Muscle of leg (tissue), 16 donors: ENCODE measurements at places on chromosomes 3 and 15. TPM values are rescaled to one million over a fixed set of nuclear protein-coding genes. Genes with fewer than 3 reads are reported as not detected.

C2CD4A gene
- polyA plus RNA-seq, result not detected

DNA sequence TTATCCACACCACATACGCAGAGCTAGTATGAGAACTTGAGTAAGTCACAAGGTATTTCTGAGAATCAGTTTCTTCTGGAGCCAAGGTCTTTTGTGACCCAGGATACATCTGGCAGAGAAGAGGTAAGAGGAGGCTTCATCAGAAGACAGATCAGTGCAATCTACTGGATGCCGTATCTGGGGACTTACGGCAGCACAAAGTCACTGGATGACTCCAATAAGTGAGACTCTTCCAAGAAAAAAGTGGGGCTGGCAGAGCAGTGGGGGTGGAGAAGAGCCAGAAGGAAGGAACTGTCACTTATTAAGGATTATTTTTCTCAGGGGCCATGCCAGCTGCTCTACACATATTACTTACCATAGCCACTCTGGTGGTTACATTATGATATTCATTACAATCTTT is 31.6 kb upstream of the UBXN7 start:
- H3K4me3 ChIP-seq, result no peak overlapping the region
- no peaks in the 10 kb centered on the region for H3K4me1 ChIP-seq
- no peaks in the 10 kb centered on the region for H3K27me3 ChIP-seq
- H3K27ac ChIP-seq, result no peak overlapping the region
- H3K36me3 ChIP-seq, result peaks cover 3% of the 10 kb centered on the region

ZNF774 gene
- 1.1 TPM for polyA plus RNA-seq

TRH gene
- polyA plus RNA-seq, result 0.28 TPM

GALNT15 gene
- 0.53 TPM for polyA plus RNA-seq

GOLGA6D gene
- 0.23 TPM for polyA plus RNA-seq

- no peaks in the 10 kb centered on the region for H3K27me3 ChIP-seq
- no peak overlapping the region for H3K27ac ChIP-seq
- H3K36me3 ChIP-seq, result no peaks in the 10 kb centered on the region
- no peaks in the 10 kb centered on the region for H3K4me1 ChIP-seq
- peak; percentile 17 for DNase-seq
Measured at GRCh38 chr3:115359536-115359935, 212.4 kb upstream of the ZBTB20 start.

FANCD2OS gene
- polyA plus RNA-seq, result not detected

DNA sequence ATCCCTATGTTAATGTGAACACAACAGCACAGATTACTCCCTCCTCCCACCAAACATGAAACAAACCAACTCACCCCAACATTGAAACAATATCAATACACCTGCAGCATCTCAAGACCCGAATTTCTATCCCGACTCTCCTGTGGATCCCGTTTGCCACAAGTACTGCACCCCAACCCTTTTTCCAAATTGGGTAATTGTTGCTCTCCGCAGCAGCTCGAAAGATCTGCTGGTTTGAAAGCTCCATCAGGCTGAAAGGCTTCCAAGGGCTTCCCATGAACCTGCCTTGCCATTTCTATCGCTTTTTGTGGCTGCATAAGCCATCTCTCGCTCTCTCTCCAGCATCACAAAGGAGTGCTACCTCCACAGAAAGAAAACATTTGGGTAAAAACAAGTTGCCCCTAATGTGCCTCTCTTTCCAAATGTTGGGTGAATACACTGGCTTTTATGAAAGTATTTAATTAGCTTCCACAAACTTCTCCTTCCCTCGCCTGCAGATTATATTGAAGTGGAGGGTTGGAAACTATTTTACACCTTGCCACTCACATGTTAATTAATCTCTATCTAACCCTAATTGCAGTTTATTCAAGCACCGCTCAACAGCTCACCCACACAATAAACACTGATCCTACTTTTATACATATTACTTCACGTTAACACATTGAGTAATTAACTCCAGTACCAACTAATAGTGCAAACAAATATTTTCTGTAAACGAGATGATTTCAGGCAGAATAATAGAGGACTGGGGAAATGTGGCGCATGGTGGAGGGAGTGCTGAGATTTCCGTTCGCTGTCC is 2.5 kb upstream of the FEZF2 start:
- no peak overlapping the region for H3K4me3 ChIP-seq
- no peak overlapping the region for H3K27ac ChIP-seq
- H3K4me1 ChIP-seq, result peaks cover 12% of the 10 kb centered on the region
- no peaks in the 10 kb centered on the region for H3K36me3 ChIP-seq
- DNase-seq, result no peak

DNA sequence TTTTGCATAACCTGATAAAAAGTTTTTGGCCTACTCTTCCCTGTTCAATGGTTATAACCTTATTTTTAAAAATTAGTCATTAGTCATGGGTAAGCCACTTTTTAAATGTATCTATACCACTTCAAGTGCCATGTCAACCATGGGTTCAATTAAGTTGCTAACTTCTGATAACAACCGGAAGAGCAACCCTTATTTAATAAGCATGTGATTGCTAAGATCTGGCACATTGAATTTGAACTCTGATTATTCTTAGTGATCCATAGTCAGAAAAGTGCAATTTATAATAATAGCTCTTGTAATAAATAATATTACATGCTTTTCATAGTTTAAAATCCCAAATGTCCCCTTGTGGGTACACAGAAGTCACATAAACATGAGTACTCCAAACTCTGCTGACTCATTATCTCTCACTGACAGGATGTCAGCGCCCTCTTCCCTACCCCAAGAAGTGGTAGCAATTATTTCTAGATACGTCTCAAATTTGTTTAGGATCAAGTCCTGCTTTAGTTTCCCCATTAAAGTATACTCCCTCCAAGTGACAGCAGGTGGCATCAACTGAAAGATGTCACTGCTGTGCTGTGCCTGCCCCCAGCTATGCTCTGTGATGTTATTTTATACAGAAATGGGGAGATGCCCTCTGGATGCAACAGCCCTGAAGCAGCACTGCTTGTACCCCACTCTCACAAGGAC is 18.6 kb downstream of the SAMD7 start:
- H3K4me1 ChIP-seq, result no peaks in the 10 kb centered on the region
- no peaks in the 10 kb centered on the region for H3K27me3 ChIP-seq
- H3K4me3 ChIP-seq, result no peak overlapping the region
- no peak overlapping the region for H3K27ac ChIP-seq
- DNase-seq, result no peak

GRCh38 chr15:38877471-38877870 is 312.9 kb upstream of the RASGRP1 start:
- no peak overlapping the region for H3K4me3 ChIP-seq
- H3K27ac ChIP-seq, result no peak overlapping the region
- DNase-seq, result no peak
- no peaks in the 10 kb centered on the region for H3K36me3 ChIP-seq
- H3K4me1 ChIP-seq, result peaks cover 4% of the 10 kb centered on the region

DNA sequence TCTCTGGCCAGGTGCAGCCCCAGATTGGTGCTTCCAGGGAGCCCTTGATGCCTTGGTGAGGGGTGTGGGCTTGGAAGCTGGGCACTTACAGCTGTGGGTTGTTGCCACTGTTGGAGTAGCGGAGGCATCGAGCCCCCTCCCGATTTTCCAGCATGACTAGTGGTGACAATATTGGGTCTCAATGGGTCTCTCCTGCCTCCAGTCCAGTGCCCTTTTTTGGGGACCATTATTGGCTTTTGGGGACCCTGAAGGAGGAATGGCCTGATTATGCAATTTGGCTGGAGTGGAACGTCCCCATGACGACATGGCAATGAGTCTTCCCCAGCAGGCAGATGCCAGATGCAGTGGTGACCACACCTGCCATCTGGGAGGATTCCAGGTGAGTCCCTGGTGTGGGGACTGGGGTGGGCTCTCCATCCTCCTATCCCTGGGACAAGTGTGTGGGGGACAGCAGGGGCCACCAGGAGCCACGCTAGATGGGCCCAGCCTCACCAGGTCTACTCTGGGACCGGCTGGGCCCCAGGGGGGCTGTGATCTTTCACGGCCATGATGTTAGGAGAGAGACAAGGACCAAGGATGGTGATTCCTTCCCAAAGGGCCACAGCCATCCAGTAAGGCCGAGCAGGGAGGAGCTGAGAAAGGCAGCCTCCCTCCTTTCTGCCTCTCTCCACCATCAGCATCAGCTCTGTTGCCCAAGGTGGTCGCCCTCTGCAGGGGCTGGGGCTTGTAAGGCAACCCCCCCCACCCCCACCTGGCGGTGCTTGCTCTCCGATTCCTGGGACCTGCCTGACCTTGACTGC is 196.8 kb downstream of the GOLGA6L6 start:
- no peaks in the 10 kb centered on the region for H3K36me3 ChIP-seq
- no peak for DNase-seq
- peaks cover 7% of the 10 kb centered on the region for H3K27me3 ChIP-seq
- H3K4me1 ChIP-seq, result no peaks in the 10 kb centered on the region

DNA sequence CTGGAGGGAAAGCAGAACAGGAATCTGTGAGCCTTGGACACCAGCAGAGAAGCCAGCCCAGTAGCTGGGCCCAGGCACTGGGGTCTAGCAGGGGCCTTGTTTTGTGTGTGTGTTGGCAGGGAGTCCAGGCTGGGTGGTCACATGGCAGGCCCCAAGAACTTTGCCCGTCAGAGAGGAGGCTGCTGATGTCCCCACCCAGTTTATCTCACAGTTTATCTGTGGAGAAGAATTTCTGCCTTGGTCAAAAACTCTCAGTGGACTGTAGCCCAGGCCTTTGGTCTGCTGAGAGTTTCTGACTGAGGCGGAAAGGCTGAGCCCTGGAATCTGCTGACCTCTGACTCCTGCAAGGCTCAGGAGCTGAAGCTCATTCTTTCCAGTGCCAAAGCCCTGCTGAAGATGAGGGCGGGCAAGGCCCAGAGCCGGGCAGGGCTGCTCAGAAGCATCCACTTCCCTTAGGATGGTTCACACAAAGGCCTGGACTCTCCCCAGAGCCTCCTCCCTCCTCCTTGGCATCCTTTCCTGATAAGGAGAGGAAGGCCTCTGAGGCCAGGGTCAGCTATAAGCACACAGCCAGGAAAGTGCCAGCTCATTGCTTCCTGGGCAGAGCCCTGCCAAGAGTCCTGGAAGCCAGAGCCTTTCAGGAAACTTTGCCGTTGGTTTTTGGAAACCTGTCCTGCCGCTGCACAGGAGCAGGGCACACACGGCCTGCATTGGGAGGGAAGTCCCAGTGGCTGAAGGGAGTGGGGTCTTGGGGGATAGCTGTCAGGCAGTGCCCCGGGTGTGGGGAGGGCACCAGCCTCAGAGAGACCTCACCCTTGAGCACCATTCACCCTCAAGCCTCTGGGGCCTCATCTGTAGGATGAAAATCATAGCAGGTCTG is 37.2 kb upstream of the SLCO2A1 start:
- H3K27me3 ChIP-seq, result peaks cover 2% of the 10 kb centered on the region
- H3K27ac ChIP-seq, result no peak overlapping the region
- no peaks in the 10 kb centered on the region for H3K36me3 ChIP-seq
- H3K4me1 ChIP-seq, result peaks cover 19% of the 10 kb centered on the region
- no peak overlapping the region for H3K4me3 ChIP-seq

- DNase-seq, result peak; percentile 8
- no peaks in the 10 kb centered on the region for H3K27me3 ChIP-seq
- no peaks in the 10 kb centered on the region for H3K36me3 ChIP-seq
- H3K4me3 ChIP-seq, result no peak overlapping the region
Measured at GRCh38 chr15:44243141-44243540, 45.4 kb upstream of the GOLM2 start.

DNA sequence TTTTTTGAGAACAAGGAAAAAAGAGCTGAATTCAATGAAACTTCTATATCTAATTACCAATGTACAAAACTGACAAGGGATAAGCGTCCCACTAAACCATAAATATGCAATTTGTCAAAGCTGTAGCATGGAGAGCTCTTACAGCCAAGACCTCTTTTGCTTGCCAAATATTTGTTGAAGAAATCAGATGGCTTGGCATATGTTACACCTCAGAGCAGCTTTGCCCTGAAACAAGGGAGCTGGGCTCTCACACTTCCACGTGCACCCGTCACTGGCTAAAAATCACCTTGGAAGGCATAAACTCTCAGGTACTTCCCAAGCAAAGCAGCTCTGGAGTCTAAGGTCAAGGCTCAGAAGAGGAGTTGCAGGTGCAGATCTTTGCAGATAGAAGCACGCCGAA is 324.7 kb upstream of the SLCO3A1 start:
- no peak overlapping the region for H3K4me3 ChIP-seq
- H3K36me3 ChIP-seq, result no peaks in the 10 kb centered on the region
- H3K4me1 ChIP-seq, result no peaks in the 10 kb centered on the region
- no peak overlapping the region for H3K27ac ChIP-seq
- H3K27me3 ChIP-seq, result no peaks in the 10 kb centered on the region

DNA sequence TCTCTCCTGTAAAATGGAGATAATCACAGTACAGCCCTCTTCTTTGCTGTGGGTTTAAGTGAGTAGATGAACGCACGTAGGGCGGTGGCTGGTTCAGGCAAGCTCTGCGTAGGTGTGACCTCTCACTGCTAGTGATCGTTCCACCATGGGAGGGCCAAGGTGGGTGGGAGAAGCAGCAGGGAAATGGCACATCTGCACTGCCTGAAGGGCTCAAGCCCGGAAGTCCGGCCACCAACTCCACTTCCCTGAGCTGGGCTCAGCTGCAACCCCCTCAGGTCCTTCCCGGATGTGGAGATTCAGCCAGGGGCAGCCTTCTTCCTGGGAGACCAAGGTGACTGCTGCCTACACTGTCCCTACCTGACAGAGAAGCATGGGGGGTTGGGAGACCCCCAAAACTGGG is 102.9 kb downstream of the ADCY5 start:
- no peak overlapping the region for H3K4me3 ChIP-seq
- peaks cover 2% of the 10 kb centered on the region for H3K27me3 ChIP-seq
- H3K4me1 ChIP-seq, result peaks cover 10% of the 10 kb centered on the region
- H3K27ac ChIP-seq, result no peak overlapping the region
- DNase-seq, result no peak
- no peaks in the 10 kb centered on the region for H3K36me3 ChIP-seq

DNA sequence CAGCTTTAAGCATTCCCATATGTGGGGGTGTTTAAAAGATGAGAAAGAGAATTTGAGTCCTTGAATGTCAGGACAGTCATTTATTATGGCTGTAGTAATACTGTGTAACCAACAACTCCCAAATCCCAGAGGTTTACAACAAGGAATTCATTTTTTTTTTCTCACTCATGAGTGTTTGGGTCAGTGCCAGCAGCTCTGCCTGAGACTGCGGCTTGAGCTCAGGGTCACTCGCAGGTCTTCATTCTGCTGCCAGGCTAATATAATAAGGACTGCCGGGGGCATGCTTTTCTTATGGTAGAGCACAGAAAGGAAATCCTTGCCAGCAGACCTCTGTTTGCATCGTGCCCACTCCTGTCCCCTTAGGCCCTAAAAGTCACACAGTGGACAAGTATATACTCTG is 277.9 kb upstream of the LMCD1 start:
- peaks cover 7% of the 10 kb centered on the region for H3K4me1 ChIP-seq
- peak; percentile 54 for DNase-seq
- H3K36me3 ChIP-seq, result no peaks in the 10 kb centered on the region
- H3K4me3 ChIP-seq, result no peak overlapping the region
- H3K27ac ChIP-seq, result no peak overlapping the region

CCDC12 gene
- 52.4 TPM for polyA plus RNA-seq

LOXL1 gene
- 33.8 TPM for polyA plus RNA-seq

GUCA1C gene
- not detected for polyA plus RNA-seq
